Stimulated activated CD4-positive, alpha-beta T cell treated with anti-CD3 and anti-CD28 coated beads, Interleukin-1b, Interleukin-23, amount 100 ng/mL, for 48 hours (primary cell): ENCODE measurements at places on chromosomes 3 and 15.

- no peak for DNase-seq
These were observed 27.5 kb upstream of the FAM81A start for GRCh38 chr15:59410391-59410896.

- peak; percentile 12 for DNase-seq
These were observed 162.7 kb downstream of the STT3B start for GRCh38 chr3:31695280-31696008.

- no peak for DNase-seq
These were observed 48.1 kb downstream of the PLCL2 start for GRCh38 chr3:16932877-16933276.

DNA sequence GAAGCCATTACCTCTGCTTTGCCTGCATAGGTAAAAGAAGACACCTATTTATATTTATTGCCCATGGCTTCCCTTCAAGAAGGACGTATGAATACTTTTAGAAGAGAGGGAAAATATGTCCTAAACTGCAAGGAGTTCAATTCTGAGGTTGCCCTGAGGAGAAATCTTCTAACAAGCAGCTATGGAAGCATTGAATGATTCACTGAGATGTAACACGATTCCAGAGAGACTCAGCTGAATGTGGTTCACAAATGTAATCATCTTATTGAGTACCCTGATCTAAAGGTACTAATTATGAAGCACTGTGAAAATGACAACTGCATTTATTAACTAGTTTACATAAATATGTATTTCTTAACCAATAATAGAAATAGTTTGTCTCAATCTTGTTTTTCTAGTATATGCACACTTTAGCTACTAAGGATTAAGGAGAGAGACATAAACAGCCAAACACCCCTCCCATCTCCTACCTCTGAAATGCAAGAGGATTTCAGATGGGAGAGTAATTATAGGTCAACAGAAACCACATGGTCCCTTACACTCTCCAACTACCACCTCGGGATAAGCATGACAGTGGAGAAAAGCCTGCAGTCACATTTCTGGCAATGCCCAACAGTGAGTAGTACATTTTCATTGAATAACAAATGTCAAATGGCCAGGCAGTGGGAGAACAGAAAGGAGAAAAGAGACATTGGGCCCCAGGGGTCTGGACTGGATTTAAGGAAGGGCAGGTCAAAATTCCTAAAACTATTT, 506.2 kb upstream of the IL12A start:
- DNase-seq = no peak

GRCh38 chr3:36740787-36741186, 23.6 kb downstream of the DCLK3 start:
- no peak for DNase-seq

DNA sequence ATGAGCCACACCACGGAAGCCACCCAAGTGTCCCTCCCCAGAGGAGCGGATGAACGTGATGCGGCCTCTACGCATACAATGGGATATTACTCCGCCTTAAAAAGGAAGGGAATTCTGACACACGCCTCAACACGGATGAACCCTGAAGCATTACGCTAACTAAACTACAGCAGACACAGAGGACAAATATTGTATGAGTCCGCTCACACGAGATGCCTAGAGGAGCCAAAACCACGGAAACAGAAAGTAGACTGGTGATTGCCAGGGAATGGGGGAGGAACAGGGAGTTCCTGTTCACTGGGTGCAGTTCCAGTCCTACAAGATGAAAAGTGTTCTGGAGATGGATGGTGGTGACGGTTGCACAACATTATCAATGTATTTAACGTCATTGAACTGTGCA, 32.7 kb downstream of the SRGAP3 start:
- DNase-seq = no peak

DNA sequence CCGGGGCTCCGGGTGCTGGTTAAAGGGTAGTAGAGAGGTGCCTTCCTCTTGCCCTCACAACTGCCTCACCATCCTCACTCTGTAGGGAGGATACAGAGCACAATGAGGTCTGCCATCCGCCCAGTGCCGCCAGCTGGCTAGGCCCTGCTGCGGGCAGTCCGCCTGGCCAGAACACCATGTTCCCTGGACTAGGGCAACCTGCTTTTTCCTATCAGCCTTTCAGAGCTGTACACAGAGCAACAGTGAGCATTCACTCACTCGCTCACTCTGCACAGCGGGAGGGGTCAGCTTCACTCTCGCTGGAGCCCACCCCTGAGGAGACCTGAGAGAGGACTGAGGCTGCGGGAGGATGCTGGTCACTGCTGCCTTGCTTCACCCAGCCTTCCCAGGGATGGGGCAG, 218.7 kb upstream of the CHRNA7 start:
- no peak for DNase-seq

DNA sequence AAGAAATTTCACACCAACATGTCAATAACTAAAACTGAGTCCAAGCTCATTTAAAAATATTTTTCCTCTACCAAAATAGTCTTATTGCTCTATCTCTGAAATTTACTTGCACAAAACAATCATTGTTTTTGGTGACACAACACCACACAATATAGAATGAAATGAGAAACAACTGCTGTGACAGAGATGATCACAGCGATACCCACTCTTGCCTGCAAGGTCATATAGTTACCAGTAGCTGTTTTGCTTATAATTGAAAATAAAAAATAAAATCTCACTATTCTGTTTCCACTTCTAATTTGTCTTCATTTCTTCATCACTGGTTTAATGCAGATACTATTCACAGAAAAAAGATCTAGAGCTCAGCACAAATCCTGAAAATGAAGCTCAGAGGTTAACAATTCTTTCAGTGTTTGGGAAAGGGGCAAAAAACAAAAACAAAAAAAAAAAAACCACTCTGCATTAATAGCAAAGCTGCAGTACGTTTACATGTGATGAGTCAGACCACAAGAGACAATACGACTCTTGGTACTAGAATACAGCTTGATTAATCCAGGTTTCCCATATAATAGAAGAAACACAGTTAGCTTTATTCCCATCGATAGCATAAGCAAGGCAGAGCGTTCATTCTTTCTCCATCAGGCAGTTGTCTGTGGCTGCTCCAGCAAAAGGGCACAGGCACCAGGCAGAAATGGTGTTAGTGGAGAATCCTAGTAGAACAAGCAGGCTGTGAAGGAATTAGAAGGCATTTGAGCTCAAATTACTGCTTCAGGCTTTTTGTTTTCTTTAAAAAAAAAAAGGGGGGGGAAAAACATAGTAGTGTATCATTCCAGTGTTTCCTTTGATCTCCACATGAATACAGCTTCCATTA, 773 bp downstream of the ANKRD28 start:
- no peak for DNase-seq

- DNase-seq = no peak
These were observed 59.3 kb upstream of the RAD18 start for GRCh38 chr3:9022305-9023225.

GRCh38 chr15:52013151-52013791, 5.7 kb upstream of the MAPK6 start:
- no peak for DNase-seq

DNA sequence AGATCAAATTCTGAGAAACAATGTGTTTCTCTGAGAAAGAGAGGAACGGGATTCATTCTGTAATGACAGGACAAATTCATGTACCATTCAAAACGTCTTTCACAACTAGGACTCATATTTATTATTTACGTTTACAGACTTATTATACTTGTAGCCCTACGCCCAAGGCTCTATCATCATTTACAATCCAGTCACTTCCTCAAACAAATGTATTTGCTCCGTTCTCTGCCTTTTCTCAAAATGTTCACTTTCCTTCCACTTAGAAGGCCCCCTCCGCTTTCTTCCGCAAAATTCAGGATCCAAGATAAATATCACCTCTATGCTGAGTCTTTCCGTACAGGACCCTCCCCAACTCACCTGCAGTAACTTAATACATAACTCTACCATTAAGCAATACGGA, 745 bp downstream of the RSL24D1 start:
- no peak for DNase-seq

DNA sequence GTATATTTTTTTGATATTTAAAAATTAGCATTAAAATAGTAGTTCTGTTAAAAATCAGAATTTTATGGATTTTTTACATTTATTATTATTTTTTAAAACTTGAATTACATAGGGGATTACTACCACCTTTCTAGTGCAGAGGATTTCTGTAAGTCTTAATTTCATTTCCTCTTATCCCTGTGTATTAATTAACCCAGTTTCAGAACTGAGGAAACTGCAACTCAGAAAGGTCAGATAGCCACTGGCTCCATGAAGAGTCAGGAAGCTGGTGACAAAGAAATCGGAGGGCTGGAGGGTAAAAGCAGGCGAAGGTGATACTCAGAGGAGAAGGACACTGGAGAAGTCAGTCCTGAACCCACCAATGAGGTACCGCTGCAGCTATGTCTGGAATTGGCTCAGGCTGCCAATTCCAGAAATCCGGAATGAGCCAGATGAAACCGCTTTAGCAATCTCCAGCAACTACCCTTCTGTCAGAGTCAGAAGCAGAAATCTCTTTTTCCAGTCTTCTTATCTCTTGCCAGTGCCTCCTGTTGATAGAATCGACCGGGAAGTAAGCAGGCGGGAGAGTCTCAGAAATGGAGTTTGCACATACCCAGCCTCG, 308.5 kb downstream of the SV2B start:
- no peak for DNase-seq

DNA sequence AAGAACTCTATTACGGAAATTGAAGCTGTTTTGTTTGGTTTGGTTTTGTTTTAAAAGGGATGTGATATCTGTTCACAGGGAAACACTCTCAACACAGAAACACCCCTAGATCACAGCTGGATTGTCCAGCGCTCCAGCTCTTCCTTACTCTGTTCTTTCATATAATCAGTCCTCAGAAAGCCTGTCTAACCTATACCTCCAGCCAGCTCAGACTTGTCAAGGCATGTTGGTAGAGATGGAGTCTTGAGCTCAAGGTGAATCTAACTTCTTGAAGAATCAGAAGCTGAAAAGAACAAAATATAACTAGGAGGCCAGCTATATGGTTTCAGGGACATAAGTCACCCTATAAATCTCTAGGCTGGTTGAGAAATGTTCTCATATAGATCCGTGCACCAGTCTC, 110.2 kb upstream of the EPHA3 start:
- DNase-seq = no peak

DNA sequence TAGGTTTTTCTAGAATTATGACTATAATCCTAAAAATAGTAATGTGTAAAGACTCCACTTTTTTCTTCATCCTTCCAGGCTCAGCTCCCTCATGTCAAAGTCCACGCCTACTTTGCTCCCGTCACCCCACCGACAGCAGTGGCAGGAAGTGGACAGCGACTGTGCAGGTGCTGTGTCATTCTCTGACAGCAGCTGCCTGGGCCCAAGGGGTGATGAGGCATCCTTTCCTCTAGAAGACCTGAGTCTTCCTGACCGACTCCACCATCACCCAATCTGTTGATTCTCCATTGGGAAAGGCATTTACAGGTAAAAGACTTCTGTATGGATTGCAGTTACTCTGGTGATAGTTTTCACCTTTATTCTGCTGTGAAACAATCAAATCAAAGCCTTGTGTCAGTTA, 54.8 kb downstream of the UBP1 start:
- DNase-seq = peak; percentile 66

DNA sequence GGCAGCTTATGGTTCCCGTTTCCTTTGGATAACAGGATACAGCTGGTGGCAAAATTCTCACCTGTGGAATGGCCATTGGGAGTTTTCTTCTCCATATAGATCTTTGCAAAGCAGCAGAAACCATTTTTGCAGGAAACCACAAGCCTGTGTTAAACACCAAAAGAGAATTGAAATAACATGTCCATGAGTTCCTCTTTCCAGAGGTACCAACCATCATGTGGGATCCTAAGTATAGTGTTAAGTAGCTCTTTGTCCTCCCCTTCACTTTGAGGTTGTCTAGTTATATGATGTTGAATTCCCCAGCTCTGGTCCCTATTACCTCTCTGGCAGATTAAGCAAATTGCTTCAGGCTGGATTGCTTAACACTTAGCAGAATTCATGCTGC, 94.9 kb downstream of the AKAP13 start:
- no peak for DNase-seq

GRCh38 chr3:156479604-156480003, 75.3 kb downstream of the SSR3 start:
- no peak for DNase-seq

DNA sequence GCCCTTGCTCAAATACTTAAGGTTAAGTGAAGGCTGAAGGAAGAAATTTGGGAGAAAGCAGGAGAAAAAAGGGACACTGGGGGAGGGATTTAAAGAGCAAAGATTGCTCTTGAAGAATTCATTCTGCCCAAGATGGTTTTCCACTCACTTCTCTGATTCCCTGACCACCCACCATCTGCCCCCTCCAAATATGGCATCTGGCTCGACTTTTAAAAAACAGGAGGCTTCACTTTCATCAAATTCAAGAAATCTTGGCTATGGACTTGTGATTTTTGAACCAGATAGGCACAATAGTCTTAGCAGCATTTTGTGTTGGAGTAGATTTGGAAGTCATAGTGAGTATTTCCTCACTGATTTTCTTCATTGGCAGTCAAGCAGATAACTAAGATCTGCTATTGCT, 574.4 kb upstream of the SUCLG2 start:
- no peak for DNase-seq
